ENCODE measurements at places on chromosomes 12 and 14.

DNA sequence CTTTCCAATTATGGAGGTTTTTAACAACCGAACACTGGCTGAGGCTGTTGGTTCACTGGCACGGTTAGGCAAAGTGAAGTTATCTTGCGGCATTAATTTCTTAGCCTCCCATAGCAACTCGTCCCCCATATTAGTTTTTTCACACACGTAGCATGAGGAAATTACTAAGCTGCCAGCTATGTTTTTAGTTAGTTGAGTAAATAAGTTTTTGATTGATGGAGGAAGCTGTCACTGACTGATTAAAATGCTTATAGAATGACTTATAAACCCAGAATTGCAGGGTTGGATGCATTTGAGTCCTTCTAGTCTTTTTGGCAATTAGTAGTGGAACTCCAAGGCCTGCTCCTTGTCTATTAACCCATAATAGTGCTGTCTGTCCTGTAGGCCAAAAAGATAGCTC, 97.1 kb downstream of the ALG10 start:
- DNase-seq = no peak

DNA sequence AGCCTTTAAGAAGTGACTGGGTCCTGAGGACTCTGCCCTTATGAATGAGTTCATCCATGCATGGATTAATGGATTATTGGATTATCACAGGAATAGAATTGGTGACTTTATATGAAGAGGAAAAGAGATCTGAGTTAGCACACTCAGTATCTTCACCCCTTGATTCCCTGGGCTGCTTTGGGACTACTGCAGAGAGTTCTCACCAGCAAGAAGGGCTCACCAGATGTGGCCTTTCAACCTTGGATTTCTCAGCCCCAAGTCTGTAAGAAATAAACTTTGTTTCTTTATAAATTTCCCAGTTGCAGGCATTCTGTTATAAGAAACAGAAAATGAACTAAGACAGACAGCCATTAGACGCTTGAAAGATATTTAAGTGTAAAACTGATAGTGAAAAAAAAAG, 509.2 kb downstream of the FLRT2 start:
- DNase-seq = no peak

DNA sequence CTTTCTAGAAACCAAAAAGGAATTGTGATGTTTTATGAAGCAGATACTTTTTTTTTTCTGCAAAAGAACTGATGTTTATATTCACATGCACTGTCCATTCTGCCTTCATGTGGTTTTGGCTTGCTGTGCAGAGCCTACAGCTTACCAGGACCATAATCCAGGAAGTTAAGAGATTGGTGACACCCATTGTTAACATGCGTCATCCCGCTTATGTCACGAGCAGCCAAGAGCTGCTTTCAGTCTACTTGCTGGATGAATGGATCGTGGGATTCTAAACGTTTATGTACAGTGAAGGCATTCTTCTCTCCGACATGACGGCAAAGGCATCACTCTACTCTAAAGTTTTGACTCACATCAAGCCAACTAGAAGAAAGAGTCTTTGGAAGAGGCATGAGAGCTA, 76.6 kb downstream of the PAX9 start:
- no peak for DNase-seq

DNA sequence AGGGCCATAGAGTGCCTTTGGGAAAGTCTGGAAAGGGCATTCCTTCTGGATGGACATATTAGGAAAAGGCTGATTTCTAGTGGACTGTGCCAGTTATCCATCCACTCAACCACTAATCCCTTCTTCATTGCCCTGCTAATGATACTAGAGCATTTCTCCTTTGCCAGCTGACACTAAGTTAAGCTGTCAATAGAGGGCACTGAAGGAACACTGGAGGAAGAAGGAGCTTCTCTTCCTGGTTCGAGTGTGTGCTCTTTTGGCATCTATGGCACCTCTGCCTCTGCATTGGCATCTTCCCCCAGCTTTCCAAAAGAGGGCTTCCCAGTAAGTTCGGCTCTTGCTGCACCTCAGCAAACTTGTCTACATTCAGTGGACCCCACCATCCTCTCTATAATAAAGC, 165.4 kb downstream of the DERA start:
- DNase-seq = peak; percentile 65
